ENCODE measurements at places on chromosomes 6 and 20.

GRCh38 chr6:98920904-98921431 lies 26.8 kb downstream of the FBXL4 start:
- no peak for DNase-seq

- DNase-seq, result no peak
Observed at GRCh38 chr20:56810141-56810540, 181.0 kb downstream of the TFAP2C start.

- DNase-seq, result no peak
Observed at GRCh38 chr20:57281900-57282299, 15.5 kb upstream of the BMP7 start.

DNA sequence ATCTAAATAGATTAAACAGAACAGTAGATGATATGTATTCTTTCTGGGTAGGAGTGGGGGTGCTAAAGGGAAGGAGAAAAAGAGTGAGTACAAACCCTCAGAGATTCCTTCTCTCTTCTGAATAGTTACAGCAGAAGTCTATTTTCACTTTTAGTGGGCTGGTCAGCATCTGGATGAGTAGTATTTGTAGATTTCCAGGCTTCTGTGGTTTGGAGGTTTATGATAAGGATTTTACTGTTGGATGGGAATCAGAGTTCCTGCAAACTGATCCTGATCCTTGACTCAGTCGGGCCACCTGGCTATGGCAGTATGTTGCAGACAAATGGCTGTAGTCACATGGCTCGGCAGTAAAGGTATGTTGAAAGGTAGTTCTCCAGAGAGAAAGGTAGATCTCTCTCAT lies 84.3 kb upstream of the IFNGR1 start:
- DNase-seq, result no peak

- no peak for DNase-seq
Observed at GRCh38 chr6:140077827-140078560, 703.5 kb upstream of the CITED2 start.

All from stimulated activated CD8-positive, alpha-beta memory T cell treated with anti-CD3 and anti-CD28 coated beads, Interleukin-15, amount 100 ng/mL, for 48 hours (primary cell).